ENCODE measurements at places on chromosomes 13 and 19.

DNA sequence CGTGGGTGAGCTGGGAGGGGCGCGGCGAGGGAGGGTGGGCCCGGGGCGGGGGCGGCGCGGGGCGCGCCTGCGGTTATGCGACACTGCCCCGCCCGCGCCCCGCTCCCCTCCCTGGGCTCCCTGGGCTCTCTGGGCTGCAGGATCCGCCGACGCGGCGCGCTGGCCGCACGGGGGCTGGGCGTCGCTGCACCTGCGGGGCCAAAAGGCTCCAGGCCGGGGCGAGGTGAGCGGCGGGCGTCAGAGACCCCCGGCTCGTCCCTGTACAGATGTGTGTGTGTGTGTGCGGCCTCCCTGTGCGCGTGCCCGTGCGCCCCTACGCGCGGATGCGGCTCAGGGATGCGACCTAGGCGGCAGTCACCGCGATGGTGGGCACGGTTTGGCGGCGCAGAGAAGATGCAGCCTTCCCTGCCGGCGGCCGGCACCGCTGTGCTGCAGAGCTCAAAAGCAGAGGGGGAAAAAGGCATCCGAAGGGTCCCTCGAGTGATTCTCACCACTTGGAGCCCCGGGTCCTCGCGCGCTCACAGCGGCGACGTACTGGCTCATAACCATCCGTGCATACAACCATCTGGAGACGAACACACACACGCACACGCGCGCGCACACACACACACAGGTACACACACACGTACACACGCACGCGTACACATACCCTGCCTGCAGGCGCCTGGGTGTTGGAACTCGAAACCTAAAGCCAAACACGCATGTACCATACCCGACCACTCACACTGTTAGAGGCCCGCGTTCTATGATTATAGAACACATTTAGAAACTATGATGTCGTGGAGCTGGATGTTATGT, 709 bp downstream of the ATP8A2 start:
- DNase-seq = no peak

GRCh38 chr19:49217382-49217781, 59.8 kb downstream of the TRPM4 start:
- DNase-seq = no peak

DNA sequence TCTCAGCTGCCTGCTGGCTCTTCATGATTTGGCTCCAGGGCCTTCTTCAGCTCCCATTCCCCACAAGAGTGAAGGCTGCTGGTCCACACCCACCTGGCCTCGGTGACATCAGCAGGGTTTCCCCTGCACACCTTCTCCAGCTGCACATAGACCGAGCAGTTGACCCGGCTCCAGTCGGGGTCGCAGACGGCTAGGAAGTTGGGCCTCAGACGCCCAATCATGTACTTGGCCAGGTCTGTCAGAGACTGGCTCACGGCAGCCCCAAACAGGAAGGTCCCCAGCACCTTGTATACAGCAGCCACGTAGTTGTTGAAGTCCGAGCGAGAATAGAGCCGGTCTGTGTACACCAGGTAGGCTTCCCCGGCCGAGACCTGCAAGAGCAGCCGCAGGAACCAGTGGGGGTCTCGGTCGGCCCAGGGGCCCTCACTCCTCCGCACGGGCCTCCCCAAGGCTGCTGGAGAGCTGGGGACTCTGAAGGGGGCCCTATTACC, 3.8 kb downstream of the PLPP2 start:
- no peak for DNase-seq

- DNase-seq = no peak
Measured at GRCh38 chr13:79861731-79862130, 380.8 kb downstream of the NDFIP2 start.

GRCh38 chr13:72258340-72258981, 391.5 kb upstream of the DACH1 start:
- no peak for DNase-seq

DNA sequence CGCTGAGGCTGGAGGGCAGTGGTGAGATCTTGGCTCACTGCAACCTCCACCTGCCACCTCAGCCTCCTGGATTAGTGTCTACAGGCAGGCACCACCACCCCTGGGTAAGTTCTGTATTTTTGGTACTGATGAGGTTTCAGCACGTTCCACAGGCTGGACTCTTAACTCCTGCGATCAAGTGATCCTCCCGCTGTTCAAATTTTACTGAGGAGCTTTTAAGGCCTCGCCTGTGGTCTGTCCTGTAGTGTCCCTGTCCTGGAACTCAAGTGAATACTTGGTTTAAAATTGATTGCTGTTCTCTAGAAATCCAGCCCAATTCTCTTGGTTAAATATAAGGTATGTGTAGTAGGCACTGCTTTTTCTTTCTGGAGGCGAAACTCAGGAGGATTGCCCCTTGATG, 65.2 kb downstream of the DPRX start:
- DNase-seq = no peak

DNA sequence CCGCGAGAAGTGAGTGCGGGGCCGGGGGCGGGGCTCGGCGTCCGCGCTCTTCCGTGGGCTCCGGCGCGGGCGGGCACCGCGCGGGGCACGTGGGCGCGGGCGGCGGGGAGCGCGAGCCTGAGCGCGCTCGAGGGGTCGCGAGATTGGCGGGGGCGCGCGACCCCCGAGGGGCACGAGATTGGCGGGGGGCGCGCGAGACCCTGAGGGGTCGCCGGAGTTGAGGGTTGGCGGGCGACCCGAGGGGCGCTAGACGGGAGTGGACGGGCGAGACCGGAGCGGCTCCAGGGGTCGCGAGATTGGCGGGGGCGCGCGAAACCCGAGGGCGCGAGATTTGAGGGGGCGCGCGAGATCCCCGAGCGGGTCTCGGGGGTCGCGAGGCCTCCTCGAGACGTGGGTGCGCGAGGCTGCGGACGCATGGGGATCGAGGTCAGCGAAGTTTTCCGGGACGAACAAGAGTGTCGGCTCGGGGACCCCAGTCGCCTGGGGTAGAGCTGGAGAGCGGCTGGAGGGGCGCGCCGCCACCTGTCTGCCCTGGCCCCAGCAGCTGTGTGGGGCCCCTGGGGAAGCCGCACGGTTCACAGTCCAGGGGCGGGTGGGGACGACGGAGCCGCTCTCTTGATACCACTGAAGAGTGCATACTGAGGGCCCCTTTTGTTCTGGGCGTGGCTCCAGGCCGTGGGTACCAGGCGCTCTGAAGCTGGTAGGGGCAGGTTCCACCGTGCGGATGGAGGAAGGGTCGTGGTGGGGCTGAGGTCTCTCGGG, 682 bp downstream of the SSBP4 start:
- no peak for DNase-seq

- no peak for DNase-seq
Measured at GRCh38 chr13:44853641-44854040, 135.6 kb downstream of the NUFIP1 start.

DNA sequence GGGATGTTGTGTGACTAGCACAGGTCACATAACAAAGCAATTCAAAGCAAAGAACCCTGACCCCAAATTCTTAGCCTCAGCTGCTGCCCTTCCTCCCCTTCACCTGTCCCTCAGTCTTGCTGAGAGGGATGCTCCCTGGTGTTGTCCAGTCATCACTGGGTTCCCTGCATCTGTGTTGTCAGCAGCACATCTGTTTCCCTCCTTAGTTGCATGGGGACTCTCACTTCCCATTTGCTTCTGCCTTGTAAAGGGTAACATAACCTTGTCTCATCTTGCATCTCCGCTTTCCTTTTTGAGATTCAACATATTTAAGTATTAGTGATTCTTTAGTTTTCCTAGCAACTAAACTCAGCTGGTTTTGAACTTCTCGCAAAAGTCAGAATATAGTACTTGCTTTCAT, 54.0 kb downstream of the SPATA13 start:
- DNase-seq = no peak

GRCh38 chr13:59890054-59890453, 273.7 kb downstream of the DIAPH3 start:
- no peak for DNase-seq

DNA sequence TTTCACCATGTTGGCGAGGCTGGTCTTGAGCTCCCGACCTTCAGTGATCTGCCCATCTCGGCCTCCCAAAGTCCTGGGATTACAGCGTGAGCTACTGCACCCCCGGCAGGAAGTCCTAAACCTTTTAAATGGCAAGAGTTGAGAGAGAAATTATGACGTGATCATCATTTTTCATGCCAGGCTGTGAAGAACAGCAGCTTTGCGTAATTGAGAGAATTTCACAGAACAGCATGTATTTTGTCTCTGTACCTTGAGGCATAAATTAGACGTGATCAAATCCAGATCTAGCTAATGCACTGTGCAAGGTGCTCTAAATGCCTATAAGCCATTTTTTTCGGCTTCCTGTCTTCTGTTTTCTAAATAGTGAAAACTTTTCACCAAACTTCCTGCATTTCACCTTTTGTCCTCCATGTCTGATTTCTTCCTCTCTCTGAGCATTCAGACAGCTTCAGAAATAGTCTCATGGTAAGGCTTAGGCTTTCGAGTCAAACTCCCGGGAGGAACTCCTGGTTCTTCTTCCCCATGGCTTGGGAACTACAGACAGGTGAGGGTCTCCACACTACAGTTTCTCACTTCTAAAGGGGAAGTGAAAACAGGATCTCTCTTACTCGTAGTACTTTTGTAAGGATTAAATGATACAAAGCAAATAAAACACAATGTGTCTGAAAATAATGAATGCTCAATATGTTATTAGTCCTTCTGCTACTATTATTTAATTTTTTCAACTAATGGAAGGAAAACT, 51.0 kb downstream of the WDFY2 start:
- no peak for DNase-seq

DNA sequence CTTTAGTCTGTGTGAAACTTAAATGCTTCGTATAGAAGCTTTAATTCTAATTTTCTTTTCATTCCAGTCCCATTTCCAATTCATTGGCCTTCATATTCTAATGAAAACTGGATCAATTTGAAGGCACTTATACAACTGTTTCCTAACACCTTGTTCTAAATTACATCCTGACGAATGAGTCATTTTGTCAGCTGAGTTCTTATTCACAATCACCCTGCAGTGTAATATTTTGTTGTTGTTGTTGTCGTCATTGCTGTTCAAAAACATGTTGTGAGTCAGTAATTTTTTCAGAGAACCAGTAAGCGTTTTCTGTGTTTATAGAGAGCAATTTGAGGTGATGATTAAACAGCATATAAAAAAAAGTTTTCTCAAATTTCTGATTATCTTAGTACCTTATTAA, 290.0 kb downstream of the PCDH9 start:
- no peak for DNase-seq

- no peak for DNase-seq
Measured at GRCh38 chr13:54953786-54954185, 1925.2 kb downstream of the OLFM4 start.

DNA sequence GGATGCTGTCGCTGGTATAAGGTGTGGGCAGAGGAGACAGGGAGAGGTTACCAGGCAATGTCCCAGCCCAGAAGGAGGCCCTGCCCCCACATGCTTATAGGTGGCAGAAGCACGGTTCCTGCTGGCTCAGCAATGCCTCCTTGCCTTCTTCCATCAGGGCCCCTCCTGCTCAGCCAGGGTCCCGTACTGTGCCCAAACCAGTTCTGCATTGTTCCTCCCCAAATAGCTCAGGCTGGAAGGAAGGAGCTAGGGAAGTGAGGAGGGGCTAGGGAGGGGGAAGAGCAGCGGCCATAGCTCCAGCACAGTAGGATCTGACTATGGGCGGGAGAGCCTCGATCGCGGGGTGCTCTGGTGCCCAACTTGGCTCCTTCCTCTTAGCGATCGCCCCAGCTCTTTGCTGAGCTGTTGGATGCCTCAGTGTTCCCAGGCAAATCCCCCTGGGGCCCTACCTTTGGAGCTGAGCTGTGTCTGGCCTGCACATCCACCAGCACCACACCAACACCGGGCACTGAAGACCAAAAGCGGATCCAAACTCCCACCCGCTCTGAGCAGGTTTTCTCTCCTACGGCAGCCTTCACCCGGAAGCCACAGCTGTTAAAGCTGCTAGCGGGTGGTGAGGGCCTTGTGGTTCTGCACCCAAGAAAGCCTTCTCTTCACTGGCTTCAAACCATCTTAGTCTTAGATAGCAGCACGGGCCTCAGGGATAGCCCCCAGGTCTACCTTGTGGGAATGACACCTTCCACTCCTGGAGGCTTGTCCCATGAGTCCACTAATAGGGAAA, 32.1 kb upstream of the PEPD start:
- DNase-seq = no peak

DNA sequence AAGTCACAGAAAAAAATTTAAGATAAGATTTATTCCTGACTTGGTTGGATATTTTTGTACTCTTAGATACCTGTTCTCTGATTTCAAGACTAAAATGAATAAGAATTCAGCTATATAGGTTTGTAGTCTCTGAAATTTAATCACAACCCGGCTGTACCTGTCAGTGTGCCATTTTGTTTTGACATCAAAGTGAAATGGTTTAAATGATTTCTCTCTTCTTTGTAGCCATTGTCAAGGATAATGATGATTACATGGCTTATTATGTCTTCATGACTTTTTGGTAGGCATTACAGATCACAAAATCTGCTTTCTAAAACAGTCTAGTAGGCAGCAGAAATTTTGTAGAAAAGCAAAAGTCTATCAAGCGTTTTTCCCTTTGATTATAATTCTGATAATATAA, 72.5 kb downstream of the PCDH17 start:
- DNase-seq = no peak

DNA sequence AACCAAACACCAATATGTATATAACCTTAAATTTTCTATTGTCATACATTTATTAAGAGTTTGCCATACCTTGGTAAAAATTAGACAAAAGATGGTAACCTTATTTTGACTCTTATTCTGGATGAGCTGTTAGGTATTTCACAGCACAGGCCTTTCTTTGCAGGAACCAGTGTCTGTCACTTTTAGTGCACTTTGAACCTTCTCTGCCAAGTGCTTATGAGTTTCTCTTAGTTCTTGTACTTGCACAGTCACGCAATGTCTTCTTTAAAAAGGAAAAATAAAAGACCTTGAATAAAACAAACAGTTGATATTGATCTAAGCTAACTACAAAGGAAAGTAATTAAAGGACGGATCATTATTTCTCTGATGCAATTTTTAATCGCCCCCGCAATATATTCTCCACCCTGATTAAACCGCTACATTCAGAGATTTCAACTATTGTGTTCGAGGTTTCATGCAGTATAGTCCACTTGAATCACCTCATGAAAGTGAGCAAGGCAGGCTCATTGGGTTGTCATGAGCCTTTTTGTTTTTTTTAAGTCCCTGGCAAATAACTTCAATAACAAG, 534.5 kb downstream of the KLF5 start:
- no peak for DNase-seq

- DNase-seq = no peak
Measured at GRCh38 chr13:39051157-39051556, 12.9 kb downstream of the NHLRC3 start.

DNA sequence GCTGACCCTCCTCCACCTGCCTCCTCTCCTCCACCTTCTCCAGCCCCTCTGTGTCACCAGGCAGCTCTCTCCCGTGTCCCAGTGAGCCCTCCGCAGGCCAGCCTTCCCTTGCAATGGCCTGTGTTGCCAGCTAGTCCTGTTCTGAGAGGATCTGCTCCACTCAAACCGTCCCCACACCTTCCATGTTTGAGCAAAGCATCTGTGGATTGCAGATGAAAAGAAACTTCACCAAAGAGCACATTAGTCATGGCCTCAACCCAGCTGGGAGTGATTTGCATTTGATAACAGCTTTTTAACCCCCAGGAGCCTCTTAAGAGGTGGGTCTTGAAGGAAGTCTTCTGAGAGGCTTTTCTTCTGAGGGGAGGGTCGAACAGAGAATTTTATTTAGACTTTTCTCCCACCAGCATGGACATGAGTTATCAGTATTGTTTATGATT, 72.8 kb downstream of the COL4A2 start:
- DNase-seq = no peak

GRCh38 chr13:99948907-99949678, 22.5 kb downstream of the ZIC5 start:
- DNase-seq = no peak

- no peak for DNase-seq
Measured at GRCh38 chr13:24066405-24067295, 93.9 kb upstream of the SPATA13 start.

GRCh38 chr19:35845215-35846037, 6.9 kb downstream of the NPHS1 start:
- no peak for DNase-seq

All from T-helper 9 cell (primary cell).